ENCODE measurements at places on chromosomes 6 and 20. TPM values are rescaled to one million over a fixed set of nuclear protein-coding genes. Genes with fewer than 3 reads are reported as not detected.

The MYT1 gene
- total RNA-seq = not detected

- H3K4me1 ChIP-seq = no peaks in the 10 kb centered on the region
- no peak overlapping the region for H3K27ac ChIP-seq
- no peak overlapping the region for H3K4me3 ChIP-seq
- H3K36me3 ChIP-seq = peaks cover 7% of the 10 kb centered on the region
- DNase-seq = no peak
These were observed 363.1 kb upstream of the AGPAT4 start for GRCh38 chr6:161636882-161637430.

The CLVS2 gene
- not detected for total RNA-seq

GRCh38 chr20:60870040-60870439 lies 382.0 kb upstream of the CDH4 start:
- no peaks in the 10 kb centered on the region for H3K27me3 ChIP-seq
- H3K4me1 ChIP-seq = no peaks in the 10 kb centered on the region
- H3K4me3 ChIP-seq = no peak overlapping the region
- peaks cover 4% of the 10 kb centered on the region for H3K36me3 ChIP-seq
- H3K27ac ChIP-seq = no peak overlapping the region

The ID4 gene
- total RNA-seq = 1.8 TPM

- H3K4me3 ChIP-seq = no peak overlapping the region
- no peaks in the 10 kb centered on the region for H3K4me1 ChIP-seq
- DNase-seq = no peak
- H3K27me3 ChIP-seq = no peaks in the 10 kb centered on the region
- H3K36me3 ChIP-seq = no peaks in the 10 kb centered on the region
These were observed 23.6 kb downstream of the FOXA2 start for GRCh38 chr20:22560817-22561216.
